GM23248 (cell line): ENCODE measurements at places on chromosomes 1 and 21.

DNA sequence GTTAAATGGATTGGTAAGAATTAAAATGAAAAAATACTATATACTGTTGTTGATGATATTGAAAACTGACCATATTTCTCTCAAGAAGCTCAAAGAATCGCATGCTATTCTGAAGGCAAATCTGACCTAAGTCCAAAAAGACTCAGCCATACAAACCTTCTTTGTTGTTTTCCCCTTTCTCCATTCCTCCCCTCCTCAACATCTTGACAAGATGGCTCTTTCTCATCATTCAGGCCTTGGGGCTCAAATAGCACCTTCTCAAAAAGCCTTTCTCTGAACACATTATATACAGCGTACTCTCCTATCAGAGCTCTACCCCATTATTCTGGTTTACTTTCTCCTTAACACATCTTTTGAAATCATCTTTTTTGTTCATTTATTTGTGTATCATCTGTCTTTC is 17.2 kb downstream of the COLGALT2 start:
- H3K27ac ChIP-seq: no peak overlapping the region
- no peaks in the 10 kb centered on the region for H3K27me3 ChIP-seq
- H3K4me1 ChIP-seq: peaks cover 9% of the 10 kb centered on the region
- no peak for DNase-seq

DNA sequence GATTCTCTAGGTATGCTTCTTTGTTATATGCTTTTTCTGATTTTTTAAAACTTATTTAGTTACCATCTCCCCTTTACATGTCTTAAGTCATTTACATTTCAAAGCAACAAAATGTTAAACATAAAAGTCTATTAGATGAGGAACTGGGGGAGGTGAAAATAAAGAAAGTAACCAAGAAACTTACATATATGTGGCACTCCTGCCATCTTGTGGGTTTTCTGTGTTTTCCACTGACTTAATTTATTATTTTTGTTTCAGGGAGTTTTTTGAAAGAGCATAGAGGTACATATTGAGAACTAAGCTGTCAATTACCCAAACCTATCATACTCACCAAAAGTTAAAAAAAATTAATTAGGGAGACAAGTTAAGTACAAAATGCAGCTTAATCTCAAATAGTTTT is 1531.1 kb downstream of the MRPL39 start:
- H3K27ac ChIP-seq: no peak overlapping the region
- no peaks in the 10 kb centered on the region for H3K27me3 ChIP-seq
- no peak for DNase-seq
- no peaks in the 10 kb centered on the region for H3K4me1 ChIP-seq

DNA sequence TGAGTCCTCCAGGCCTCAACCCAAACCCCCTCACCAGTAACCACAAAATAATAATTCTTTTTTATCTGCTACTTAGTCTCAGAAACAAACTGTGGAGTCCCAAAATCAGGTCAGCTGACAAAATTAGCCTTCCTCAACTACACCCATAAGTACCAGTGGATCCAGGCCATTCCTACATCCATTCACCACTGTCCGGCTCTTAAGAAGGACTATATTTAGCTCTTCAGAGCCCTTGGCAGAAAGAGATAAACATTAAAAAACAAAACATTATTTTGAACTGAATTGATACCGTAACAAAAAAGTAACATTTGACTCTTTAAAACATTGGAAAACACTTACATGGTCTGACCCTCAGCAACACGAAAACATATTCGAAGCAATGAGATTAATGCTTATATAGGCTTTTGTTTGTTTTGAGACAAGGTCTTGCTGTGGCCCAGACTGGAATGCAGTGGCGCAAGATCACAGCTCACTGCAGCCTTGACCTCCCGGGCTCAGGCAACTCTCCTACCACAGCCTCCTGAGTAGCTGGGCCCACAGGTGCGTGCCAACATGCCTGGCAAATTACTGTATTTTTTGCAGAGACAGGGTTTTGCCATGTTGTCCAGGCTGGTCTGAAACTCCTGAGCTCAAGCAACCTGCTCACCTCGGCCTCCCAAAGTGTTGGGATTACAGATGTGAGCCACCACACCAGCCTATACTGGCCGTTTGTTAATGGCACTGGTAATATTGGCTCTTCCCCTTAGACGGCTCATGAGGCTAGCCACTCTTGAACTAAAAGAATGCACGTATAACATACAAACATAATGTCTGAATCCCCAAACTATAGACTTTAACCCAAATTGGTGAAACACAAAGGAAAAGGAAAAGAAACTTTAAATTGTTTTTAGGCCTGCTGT is 330.7 kb downstream of the SMYD3 start:
- H3K27ac ChIP-seq: no peak overlapping the region
- no peak overlapping the region for H3K4me3 ChIP-seq
- H3K27me3 ChIP-seq: no peaks in the 10 kb centered on the region
- no peaks in the 10 kb centered on the region for H3K4me1 ChIP-seq

- H3K4me1 ChIP-seq: peaks cover 9% of the 10 kb centered on the region
- DNase-seq: peak; percentile 29
- no peak overlapping the region for H3K4me3 ChIP-seq
- H3K36me3 ChIP-seq: no peaks in the 10 kb centered on the region
Measured at GRCh38 chr1:172530000-172530399, 3.0 kb upstream of the SUCO start.

DNA sequence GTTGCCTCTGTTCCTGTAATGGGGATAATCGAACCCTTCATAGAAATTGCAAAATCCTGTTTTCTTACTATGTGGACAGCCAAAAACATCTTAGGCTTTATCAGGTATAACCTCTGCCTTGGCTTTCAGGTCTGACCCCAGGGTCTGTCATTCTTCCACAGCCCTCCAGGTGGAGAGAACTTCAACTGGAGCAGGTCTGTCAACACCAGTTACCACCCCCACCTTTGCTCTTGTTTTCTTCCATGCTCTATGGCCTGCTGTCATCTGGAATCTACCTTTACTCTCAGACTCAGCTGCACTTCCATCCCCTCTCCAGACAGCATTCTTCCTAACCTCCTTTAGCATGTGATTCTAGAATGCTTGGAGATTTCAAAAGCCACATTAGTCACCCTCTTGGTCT is 10.4 kb upstream of the GJA9 start:
- no peak overlapping the region for H3K27ac ChIP-seq
- no peaks in the 10 kb centered on the region for H3K36me3 ChIP-seq
- no peaks in the 10 kb centered on the region for H3K27me3 ChIP-seq
- peak; percentile 17 for DNase-seq

DNA sequence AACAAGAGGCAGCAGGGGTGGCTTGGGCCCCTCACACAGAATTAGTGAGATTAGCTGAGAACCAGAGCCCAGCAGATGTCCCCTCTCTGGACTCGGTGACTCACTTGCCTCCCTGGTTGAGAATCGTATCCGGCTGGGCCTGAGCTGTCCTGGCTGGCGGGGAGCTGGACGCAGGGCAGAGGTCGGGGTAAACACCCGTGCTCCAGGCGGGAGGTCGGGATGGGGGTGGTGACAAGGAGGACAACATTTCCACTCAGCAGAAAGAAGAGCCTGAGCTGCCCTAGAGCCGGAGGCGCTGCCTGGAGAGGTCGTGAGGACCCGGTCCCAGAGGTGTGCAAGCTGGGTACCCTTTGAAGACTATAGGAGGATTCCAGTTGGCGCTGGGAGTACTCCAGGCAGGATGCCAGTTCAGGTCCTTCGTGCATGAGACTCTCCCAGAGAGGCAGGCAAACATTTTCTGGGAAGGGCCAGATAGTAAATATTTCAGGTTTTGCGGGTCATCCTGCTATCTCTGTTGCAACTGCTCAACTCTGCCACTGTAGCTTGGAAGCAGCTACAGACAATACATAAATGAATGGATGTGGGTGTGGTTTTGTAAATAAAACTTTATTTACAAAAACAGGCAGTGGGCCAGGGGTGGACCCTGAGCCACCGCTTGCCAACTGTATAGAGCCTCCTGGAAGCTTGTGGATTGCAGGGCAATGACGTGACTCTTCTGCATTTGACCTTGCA is 116.8 kb upstream of the WNT4 start:
- DNase-seq: no peak
- peaks cover 18% of the 10 kb centered on the region; the same call in 1 of the 2 replicates for H3K27me3 ChIP-seq
- no peak overlapping the region for H3K4me3 ChIP-seq

DNA sequence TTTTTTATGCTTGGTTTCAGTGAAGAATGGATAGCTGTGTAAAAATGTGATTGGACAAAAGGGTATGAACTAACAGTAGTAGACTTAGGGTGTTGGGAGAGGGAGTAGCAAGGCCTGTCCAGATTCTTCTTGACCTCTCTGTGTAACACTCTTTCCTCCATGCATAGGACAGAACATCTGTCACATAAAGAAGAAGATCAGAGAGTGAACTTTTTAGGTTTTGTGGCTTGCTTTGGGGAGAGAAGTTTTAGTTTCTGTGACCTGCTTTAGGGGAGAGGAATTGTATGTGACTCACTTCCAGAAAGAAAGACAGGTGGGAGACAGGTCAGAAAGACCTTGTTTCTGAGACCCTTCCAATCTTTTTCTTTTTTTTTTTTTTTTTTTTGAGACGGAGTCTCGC is 27.3 kb upstream of the LRRC52 start:
- no peak for DNase-seq
- no peaks in the 10 kb centered on the region; the same call in 1 of the 2 replicates for H3K27me3 ChIP-seq

- H3K4me1 ChIP-seq: no peaks in the 10 kb centered on the region
- no peaks in the 10 kb centered on the region for H3K27me3 ChIP-seq
- no peak for DNase-seq
- no peak overlapping the region for H3K4me3 ChIP-seq
- H3K36me3 ChIP-seq: no peaks in the 10 kb centered on the region; the same call in 1 of the 2 replicates
Measured at GRCh38 chr1:33653226-33653625, 180.8 kb downstream of the ZSCAN20 start.
